ENCODE measurements at places on chromosomes 2 and 18.

- no peak for DNase-seq
These were observed 30.7 kb downstream of the DOCK10 start for GRCh38 chr2:225011585-225011984.

DNA sequence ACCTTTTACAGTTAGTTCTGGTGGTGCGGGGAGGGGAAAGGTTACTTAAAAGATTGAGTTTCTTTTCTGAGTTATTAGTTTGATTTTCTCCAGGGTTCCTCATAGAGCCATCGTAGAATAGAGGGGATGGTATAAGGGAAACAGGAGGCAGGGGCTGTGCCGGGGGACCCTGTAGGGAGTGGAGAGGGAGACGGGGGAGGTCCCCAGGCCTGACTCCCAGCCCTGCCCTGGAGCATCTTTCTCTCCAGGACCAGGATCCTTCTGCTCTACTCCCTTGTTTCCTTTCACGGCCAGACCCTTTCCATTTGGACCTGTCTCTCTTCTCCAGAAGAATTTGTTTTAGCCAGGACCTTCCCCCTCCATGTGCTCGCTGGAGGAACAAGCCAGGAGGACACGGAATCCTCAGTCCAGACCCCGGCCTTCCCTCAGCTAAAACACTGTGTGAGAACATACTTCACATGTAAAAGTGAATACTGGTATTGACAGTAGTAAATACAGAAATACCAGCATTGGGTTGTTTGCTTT, 35.4 kb downstream of the DGKD start:
- DNase-seq: no peak

GRCh38 chr2:225354281-225354774, 45.2 kb upstream of the NYAP2 start:
- DNase-seq: no peak

DNA sequence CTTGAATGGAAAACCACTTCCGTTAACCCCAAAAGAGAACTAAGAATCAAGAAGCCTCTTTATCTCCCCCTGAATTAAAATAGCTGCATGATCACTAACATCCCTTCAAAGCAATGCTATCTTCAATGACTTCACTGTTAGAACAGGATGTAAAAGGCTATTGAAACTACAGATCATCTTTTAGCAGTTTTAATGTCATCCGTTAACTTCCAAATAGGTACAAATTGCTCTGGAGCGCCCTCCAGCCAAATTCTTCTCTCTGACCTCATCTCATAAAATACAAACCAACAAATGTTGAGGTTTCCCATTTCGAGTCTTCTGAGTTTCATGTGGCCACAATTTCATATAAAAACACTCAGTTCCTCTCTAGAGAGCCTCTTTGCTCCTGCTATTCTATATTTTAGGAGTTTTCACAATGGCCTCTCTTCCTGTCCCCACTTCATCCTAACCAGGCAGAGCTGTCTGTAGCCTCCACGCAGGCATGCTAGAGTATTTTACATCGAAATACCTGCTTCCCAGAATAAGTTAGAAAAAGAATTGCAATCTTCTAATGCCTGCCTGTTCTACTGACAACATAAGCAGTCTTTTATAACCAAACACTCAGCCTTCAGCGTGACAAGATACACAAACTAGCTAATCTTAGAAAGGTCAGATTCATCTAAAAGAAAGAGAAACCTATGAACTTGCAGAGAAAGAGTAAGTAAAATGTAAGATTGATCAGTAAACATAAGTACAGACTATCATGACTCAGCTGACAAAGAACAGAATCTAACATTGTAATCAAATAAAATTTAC, 37.9 kb downstream of the B4GALT6 start:
- DNase-seq: no peak

- DNase-seq: no peak
These were observed 142.4 kb upstream of the SOX11 start for GRCh38 chr2:5549771-5550170.

DNA sequence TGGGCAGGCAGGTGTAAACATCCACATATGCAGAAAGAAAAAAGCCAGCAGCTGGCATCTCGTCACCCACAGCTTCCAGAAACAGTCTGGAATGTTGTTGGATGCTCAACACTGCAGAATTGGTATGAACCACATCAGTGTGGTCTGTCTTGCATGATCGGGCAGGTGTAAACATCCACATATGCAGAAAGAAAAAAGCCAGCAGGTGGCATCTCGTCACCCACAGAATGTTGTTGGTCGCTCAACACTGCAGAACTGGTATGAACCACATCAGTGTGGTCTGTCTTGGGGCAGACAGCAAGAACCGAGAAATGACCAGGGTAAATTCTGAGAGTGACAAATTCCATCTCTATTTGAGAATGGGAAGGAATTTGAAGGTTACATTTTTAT, 39.6 kb downstream of the DOCK10 start:
- DNase-seq: no peak

GRCh38 chr2:233446606-233447305, 92.5 kb downstream of the DGKD start:
- DNase-seq: peak; percentile 60

DNA sequence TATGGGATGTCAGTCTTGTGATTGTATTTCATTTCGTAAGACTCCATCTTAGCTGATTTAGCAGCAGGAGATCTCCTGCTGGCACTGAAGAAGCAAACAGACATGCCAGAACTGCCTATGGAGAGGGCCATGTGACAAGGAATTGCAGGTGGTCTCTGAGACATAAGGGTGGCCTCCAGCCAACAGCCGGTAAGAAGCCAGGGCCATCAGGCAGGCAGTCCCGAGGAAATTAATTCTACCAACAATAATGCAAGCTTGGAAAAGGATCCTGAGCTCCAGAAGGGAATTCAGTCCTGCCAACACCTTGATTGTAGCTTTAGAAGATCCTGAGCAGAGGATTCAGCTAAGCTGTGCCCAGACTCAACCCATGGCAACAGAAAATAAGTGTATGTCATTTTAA, 87.1 kb upstream of the DNAJC10 start:
- no peak for DNase-seq

DNA sequence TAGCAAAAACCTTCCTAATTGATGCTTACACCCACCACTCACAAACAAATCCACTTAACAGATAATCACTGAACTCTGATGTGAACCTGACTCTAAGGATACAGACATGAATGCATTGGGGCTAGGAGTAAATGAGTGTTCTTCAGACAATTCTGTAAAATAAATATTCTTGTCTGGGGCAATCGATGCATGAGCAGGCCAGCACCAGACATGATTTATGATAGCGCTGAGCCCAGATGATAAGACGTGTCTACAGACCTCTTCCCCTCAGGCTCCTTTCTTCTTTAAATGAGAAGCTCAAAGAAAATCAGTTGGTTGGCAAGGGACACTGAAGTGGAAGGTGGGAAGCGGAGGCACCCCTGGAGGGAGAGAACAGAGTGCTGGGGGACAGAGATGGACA, 27.3 kb upstream of the BIN1 start:
- DNase-seq: no peak

- DNase-seq: no peak
These were observed 2056.8 kb upstream of the CELF4 start for GRCh38 chr18:39622431-39622830.

DNA sequence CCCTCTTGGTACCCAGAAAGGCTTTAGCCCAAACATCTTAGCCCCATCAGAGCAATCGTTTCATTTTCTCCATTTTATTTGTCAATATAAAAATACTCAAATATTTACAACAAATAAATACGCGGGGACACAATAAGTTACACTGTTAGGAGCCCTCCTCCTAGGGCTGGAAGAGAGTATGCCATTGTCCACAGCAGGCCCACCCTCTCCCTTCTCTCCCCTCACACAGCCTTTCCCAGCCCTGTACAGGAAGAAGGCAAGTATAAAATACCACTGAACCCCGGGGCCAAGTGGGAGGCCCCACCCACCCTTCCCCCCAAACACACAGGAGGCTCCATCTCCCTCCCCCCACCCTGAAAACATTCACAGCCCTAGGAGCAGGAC, 1.9 kb upstream of the ANKRD39 start:
- DNase-seq: no peak

DNA sequence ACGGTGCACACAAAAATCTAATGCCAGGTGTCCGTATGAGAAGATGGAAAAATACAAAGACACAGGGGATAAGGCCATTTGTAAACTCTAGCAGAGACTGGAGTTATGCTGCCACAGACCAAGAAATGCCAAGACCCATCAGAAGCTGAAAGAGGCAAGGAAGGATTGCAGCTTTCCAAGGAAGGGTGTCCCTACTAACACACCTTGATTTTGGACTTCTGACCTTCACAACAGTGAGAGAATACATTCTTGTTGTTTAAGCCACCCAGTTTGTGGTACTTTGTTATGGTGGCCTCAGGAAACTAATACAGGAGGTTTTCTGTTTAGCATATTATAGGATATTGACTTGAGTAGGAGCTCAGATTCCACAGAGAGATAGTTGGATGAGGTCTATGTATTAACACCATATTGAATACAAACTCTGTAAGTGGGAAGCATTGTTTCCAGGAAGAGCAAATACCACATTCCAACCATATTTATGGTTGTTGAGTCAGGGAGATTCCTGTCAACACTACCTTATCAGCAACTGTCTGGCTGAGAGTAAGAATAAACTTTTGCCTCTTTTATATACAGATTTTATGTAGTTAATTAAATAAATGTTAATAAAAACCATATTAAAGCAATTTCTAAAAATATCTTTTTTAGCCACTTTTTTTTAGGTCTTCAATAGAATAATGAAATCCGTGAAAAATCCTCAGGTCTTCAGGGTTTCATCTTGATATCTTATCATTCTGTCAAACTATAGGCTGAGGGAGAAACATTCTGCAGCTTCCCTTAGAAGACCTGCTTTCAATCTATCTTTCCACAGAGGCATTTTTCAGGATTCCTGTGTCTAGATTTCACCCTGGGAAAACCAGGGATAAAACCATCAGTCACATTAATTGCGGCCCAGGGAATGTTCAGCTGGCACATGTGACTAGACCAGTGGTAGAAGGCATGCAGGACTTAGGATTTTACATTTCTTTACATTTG, 35.4 kb upstream of the HNMT start:
- no peak for DNase-seq
